ENCODE measurements at places on chromosomes 1 and 21.

DNA sequence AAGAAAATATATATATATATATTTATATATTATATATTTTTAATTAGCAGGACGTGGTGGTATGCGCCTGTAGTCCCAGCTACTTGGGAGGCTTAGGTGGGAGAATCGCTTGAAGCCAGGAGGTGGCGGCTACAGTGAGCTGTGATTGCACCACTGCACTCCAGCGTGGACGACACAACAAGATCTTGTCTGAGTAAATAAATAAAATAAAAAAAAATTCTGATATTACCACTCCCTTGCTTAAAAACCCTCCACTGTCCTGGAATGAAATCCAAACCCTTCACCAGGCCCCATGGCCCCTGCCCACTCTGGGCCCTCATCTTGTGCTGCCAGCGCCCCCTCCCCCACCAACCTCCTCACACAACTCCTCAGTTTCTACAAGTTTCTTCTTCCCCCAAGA is 1.7 kb upstream of the ECE1 start:
- DNase-seq = no peak

DNA sequence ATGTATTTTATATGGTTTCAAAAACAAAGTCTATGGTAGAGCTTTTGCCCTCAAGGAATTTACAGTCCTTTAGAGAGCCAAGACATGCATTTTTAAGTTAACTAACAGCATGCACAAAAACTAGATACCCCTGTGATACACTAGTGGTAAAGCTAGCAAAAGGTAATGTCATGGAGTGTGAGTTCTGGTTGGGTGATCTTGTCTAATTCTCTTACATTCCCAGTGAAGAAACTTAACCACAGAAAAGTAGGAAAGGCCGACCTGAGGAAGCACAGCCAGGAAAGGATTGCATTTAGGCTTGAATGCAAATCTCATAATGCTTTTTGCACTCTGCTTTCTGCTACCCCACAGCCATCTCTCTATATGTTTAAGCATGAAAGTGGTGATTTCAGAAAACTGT is 202.2 kb downstream of the ROR1 start:
- no peak for DNase-seq

DNA sequence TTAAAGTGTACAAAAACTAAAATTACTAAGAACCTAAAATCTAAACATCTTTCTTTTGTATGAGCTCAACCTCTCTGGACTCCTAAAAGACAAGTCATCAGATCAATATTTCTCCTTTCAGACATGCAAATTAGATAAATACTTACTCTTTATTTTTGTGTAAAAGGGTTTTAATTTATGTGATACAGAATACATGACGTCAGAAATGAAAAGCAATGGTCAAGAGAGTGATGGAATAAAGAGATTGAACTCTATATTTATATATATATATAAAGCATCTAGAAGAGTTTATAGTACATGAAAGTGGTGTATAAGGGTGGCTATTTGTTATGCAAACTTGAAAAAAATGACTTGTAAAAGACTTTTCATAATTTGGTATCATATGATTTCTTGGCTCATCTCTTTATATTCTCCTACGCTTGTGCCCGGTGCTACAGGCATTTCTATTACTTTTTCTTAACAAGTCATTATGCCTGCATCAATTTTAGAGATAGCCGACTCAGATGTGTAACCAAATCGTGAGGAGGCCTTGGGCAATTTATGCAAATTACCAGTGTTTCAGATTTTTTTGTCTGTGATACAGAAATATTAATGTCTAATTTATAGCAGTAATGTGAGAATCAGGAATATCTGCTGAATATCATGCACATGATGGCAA is 186.0 kb upstream of the OLFM3 start:
- DNase-seq = no peak

GRCh38 chr1:4853904-4854303 is 199.5 kb downstream of the AJAP1 start:
- DNase-seq = no peak

GRCh38 chr1:23357138-23357908 is 12.3 kb downstream of the ZNF436 start:
- DNase-seq = no peak

DNA sequence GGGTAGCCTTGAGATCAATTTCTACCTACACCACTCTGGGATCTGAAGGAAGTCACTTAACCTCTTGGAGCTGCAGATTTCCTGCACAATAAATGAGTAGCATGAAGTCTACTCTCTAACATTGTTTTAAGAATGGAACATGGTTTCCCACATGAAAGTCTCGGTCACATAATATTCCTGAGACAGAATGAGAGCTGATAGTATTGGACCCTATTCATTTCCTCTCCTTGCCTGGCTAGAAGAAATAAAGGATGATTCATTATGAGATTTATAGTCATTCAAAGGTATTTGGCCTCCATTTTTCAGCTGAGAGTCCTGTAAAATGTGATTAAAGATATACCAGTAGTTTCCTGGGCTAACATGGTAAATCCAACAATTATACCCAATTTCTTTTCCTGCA is 56.7 kb downstream of the ARHGAP29 start:
- no peak for DNase-seq

- DNase-seq = no peak
Observed at GRCh38 chr1:215731699-215732098, 164.6 kb downstream of the KCTD3 start.

GRCh38 chr1:238177351-238177750 is 286.6 kb upstream of the ZP4 start:
- no peak for DNase-seq

DNA sequence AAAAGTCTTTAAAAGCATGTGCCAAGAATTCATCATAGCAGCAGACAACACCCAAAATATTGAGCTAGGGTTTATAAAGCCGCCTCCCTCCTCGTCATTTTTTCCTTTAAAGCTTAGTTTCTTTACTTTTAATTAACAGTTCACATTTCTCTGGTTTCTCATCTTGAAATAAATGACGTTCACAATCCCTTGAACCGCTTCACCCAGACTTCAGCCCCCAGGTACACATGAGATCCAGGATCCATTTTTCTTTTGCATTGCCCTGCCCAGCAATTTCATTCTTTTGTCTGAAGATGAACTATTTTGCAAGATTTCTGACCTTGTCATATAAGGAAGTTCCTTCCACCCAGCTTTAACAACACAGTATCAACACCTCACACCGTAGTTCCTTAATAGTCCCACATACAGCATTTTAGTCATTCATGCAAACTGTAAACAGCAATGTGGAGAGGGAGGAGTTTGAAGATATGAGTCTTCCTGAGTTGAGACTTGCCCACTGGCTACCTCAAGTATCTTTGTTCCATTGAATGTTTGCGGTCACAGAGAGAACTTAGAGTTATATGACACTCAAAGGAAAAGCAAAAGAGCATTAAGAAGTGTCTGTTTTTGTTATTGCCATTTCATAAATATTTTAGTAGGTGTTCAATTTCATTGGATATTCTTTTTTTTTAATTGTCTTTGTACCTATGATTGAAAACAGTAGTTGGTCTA is 35.3 kb upstream of the CACYBP start:
- DNase-seq = peak; percentile 62

- DNase-seq = peak; percentile 53
Observed at GRCh38 chr1:58779059-58779754, 4.6 kb downstream of the JUN start.

- peak; percentile 57 for DNase-seq
Observed at GRCh38 chr21:39111931-39112550, 71.2 kb downstream of the PSMG1 start.

- peak; percentile 33 for DNase-seq
Observed at GRCh38 chr1:36083635-36084496, at the start of gene TEKT2. TEKT2 (plus strand) TSS chr1:36084094; CDS start chr1:36084922, 828 bp downstream.

GRCh38 chr1:116064616-116065015 is 46.6 kb upstream of the MAB21L3 start:
- peak; percentile 35 for DNase-seq

DNA sequence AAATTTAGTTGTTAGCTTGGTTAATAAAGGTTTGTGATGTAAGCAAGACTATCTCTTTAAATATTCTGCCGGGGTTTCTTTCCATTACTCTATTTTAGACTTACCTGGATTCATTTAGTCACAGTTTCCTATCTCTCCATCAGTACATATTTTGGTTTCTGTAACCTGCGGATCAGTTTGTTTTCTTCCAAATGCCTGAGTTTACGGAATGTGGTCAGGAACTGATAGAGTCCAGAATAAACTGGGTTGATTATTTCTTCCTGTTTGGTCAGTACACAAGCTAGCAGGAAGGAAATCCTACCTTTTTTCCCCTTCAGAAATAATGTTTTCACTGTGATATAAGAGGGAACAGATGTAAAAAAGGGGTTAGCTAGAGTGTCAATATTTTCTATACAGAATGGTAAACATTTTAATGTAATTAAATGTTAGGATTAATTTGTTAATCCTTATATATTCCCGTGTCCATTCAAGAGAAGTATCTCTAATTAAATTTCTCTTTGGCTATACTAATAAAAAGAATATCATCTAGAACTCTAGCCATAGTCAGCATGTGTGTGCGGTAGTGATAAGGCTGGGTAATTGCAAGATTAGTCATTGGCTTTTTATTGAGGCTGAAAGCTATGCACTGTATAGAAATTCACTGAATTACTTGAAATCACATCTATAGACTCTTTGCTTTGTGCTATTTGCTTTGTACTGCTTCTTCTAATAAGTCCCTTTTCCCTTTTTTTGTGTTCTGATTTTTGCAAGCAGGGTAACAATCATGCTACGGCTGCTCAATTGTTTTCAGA is 144.7 kb upstream of the ADGRL4 start:
- peak; percentile 13 for DNase-seq

- no peak for DNase-seq
Observed at GRCh38 chr1:94532077-94532476, 9.5 kb downstream of the F3 start.

GRCh38 chr1:154198756-154199562 is 7.1 kb upstream of the TPM3 start:
- DNase-seq = peak; percentile 81

DNA sequence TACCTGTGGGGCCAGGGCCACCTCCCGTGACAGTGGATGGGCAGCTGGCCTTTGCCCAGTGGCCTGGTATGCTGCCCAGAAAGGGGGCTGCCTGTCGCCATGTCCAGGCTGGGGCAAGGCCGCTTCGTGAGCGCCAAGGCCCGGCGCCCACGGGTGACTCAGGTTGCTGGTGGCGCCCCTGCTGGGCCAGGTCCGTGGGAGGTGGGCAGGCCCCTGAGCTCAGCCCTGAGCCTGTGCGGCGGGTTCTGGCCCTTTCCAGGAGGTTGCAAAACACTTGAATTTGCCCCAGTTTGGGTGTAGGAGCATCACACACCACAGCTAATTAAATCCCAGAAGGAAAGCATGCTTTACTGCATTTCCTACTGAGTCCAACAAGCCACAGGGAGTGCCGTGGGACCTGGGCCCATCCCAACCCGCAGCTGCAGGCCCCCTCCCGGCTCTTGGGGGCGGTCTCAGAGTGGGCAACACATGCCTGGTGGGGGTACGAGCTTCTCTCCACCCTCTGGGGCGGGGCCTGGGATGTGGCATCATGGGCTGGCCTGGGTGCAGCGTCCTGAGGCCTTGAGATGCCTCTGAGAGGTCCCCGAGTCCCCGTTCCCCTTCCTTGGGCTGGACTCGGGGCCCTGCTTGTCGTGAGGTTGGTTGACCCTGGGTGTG is 159.8 kb downstream of the PEX14 start:
- no peak for DNase-seq
